ENCODE measurements at places on chromosomes 12 and 14. TPM values are rescaled to one million over a fixed set of nuclear protein-coding genes. Genes with fewer than 3 reads are reported as not detected.

ANG gene
- total RNA-seq = 24.1 TPM

HOXC5 gene
- total RNA-seq = not detected

RASSF8 gene
- total RNA-seq = 19.1 TPM

PTPRQ gene
- total RNA-seq = 0.66 TPM

RHOJ gene
- 4.2 TPM for total RNA-seq

KLHL42 gene
- total RNA-seq = 32.7 TPM

TROAP gene
- total RNA-seq = not detected

HVCN1 gene
- 1.3 TPM for total RNA-seq

TFCP2 gene
- 7.9 TPM for total RNA-seq

ACAD10 gene
- 35.3 TPM for total RNA-seq

STAC3 gene
- total RNA-seq = 2.0 TPM

BLTP3B gene
- total RNA-seq = 4.0 TPM

LMNTD1 gene
- 21.4 TPM for total RNA-seq

SLC22A17 gene
- total RNA-seq = 20.8 TPM

WSCD2 gene
- total RNA-seq = 1.3 TPM

SERPINA12 gene
- not detected for total RNA-seq

PRIMA1 gene
- total RNA-seq = 0.33 TPM

CDK4 gene
- 27.0 TPM for total RNA-seq

DLK1 gene
- total RNA-seq = 33.0 TPM

TRIM9 gene
- 9.2 TPM for total RNA-seq

SLC25A47 gene
- not detected for total RNA-seq

ELK3 gene
- total RNA-seq = 8.0 TPM

KRT85 gene
- not detected for total RNA-seq

RNASE2 gene
- not detected for total RNA-seq

FAIM2 gene
- 4.9 TPM for total RNA-seq

PMCH gene
- total RNA-seq = not detected

KRT75 gene
- total RNA-seq = not detected

ACVRL1 gene
- total RNA-seq = 37.1 TPM

ENDOU gene
- total RNA-seq = not detected

PKP2 gene
- total RNA-seq = 31.9 TPM

MORN3 gene
- not detected for total RNA-seq

NKX2-8 gene
- not detected for total RNA-seq

FOXN4 gene
- total RNA-seq = not detected

ESPL1 gene
- not detected for total RNA-seq

BCL2L14 gene
- 6.3 TPM for total RNA-seq

ARG2 gene
- 3.6 TPM for total RNA-seq

ACACB gene
- total RNA-seq = 71.1 TPM

MGST1 gene
- total RNA-seq = 120 TPM

CAND1 gene
- total RNA-seq = 48.8 TPM

C1R gene
- total RNA-seq = 133 TPM

LRRC43 gene
- not detected for total RNA-seq

EID3 gene
- total RNA-seq = 2.9 TPM

ART4 gene
- 1.3 TPM for total RNA-seq

KRT74 gene
- not detected for total RNA-seq

AKAP5 gene
- total RNA-seq = not detected

ANKRD33 gene
- not detected for total RNA-seq

CABP1 gene
- 1.0 TPM for total RNA-seq

IFNG-AS1 gene
- not detected for total RNA-seq

NTF3 gene
- total RNA-seq = not detected

JDP2 gene
- total RNA-seq = 17.9 TPM

DIABLO gene
- total RNA-seq = 15.8 TPM

AMIGO2 gene
- total RNA-seq = 2.6 TPM

SERPINA9 gene
- not detected for total RNA-seq

RNASE7 gene
- not detected for total RNA-seq

All from body of pancreas (tissue), 4 donors.